ENCODE measurements at places on chromosomes 12 and 14.

DNA sequence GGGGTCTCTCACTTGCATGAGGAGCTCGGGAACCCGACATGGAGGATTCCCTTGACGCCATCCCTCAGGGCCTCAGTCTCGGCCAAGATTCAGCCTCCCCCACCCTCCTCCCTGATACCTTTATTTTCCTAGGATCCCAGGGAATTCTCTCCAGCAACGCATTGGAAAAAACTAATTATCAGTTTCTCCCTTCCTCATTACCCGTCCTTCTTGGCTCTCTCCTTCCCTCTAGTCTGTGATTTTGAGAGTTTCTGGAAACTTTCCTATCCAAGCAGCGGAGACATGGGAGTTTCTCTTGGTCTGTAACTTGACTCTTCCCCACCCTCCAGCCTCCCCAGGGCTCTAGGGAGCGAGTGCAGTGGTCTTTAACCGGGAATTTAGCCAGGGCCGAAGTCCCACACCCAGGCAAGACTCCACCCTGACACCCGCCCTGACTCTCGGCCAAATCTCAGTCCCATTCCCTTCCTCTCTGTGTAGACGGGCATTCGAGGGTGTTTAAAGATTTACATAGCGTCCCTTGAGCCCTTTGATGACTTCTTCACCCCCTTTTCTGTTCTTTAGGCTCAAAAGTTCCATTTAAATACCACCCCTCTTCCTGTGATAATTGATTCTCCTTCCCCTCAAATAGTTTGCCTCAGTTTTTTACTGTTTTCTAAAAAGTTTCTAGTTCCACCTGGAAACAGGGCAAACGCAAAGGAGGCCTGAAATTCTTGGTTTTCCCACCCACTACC is 6.7 kb downstream of the HOXC5 start:
- DNase-seq, result no peak

- DNase-seq, result no peak
Measured at GRCh38 chr14:89534902-89535685, 118.1 kb upstream of the FOXN3 start.

GRCh38 chr14:23057757-23058653 is 685 bp upstream of the CDH24 start:
- peak; percentile 93 for DNase-seq

GRCh38 chr14:53947452-53948204 is 9.0 kb downstream of the BMP4 start:
- no peak for DNase-seq

DNA sequence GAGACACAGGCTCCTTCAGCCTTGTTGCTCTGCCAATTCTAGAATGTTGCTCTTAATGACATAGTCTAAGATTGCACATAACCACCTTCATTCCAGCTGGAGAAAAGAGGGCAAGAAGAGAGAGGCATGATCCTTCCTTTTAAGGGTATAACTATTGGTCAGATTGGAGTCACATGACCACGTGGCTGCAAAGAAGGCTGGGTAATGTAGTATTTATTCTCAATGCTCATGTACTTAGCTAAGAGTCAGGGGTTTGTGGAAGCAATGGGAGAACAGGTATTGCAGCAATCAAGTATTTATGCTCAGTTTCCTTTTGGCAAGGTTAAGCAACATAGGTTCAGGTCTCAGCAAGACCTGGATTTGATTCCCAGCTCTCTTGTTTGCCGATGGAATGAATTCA is 298.8 kb upstream of the TBX3 start:
- no peak for DNase-seq

DNA sequence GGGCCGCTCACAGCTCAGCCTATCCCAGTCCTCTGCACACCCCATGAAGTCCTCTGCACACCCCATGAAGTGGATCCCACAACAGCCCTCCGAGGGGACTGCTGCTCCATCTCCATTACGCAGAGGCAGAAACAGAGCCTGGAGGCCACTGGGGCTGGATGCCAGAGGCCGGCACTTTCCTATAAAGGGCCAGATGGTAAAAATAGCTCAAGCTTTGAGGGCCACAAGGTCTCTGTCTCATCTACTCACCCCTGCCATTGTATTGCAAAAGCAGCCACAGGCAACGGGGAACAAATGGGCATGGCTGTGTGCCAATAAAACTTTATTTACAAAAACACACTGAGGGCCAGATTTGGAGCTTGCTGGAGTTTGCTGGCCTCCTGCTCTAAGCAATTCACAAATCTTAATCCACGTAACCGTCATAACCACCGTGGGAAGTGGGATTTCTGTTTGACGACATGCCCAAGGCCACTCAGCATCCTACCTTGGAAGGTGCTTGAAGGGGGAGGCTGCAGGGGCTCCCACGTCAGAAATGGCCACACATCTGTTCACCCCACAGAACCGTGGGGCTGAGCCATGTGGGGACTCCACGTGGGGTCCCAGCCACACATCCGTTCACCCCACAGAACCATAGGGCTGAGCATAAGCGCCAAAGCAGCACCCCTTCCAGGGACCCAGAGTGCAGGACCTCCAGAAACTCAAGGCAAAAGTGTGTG is 92.0 kb downstream of the NCOR2 start:
- no peak for DNase-seq

All from cardiac septum (tissue), 1 donor.